CD4-positive, alpha-beta T cell treated with Interleukin-17A for 1 hour (primary cell): ENCODE measurements at places on chromosomes 3 and 15.
A peak's percentile ranks its signal among the peaks of the same experiment; 100 is the strongest.

DNA sequence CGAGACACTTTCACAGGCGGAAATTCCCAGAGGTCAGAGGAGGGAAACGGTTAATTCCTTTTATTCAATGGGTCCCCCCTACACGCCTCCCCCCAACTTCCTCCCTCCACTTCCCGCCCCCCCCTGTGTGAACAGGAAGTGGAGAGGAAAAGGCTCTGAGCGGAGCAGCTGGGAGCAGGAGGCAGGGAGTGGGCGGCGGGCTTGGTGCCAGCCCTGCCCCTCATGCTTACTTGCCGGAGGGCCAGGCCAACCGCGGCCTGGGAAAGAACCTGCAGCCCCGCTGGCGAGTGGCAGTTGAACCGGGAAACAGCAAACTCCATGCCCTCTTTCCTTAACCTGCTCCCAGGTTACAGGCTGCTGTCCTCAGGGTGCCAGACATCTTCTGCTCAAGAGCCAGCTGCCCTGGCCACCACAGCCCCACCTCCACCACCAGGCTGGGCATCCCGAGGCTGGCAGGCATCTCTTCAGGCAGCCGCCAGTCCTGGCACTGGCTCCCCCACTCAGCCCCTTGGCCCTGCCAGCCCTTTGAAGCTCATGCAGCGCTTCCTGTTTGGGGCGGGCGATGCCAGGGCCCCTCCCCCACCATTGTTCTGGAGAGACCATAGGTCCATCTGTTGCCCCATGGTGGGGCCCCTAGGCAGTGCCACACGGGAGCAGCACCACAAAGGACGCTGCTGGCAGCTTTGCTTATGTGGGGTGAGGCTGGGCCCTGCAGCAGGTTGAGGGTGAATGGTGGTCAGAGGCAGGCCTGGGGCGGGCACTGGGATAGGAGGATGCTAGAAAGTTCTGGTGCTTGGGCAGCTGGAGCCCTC is 12.9 kb downstream of the VPS18 start:
- DNase-seq = peak; percentile 73

- no peak for DNase-seq
Observed at GRCh38 chr3:195873281-195873887, 35.0 kb downstream of the TNK2 start.

DNA sequence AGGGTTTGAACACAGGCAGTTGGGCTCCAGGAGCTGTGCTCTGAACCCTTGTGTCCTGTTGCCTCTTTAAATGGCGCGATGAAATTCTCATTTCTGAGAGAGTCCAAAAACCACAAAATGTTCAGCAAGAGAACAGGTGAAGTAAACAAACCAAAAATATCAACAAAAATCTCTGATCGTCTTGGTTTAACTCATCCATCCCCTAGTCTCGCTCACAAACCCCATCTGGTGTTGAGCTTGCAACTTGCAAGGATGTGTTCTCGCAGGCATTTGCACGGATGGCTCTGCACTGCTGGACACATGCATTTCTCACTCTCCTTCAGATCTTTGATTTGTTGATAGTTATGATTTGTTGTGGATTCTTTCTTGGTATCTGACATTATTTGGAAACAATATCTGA is 31.1 kb downstream of the FAH start:
- DNase-seq = no peak

DNA sequence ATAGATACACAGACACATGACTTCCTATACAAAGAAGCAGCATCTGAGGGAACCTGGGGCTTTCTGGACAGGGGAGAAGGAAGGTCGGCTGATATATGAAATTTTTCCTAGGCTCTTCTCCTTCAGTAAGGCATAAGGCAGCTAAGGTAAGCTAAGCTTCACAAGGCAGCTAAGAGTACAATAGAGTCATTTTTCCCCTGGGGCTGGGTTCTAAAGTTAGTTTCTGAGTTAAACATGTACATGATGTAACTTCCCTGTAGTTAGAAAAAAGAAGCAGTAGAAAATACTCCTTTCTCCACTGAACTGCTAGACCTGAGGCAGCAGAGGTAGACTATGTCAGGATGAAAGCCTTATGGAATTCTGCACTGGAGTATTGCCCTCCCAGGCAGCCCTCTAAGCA is 109.6 kb downstream of the PLD1 start:
- DNase-seq = no peak

GRCh38 chr3:153103406-153103945 is 58.5 kb upstream of the RAP2B start:
- DNase-seq = no peak

GRCh38 chr3:45538641-45538986 is 55.9 kb upstream of the LIMD1 start:
- DNase-seq = no peak

DNA sequence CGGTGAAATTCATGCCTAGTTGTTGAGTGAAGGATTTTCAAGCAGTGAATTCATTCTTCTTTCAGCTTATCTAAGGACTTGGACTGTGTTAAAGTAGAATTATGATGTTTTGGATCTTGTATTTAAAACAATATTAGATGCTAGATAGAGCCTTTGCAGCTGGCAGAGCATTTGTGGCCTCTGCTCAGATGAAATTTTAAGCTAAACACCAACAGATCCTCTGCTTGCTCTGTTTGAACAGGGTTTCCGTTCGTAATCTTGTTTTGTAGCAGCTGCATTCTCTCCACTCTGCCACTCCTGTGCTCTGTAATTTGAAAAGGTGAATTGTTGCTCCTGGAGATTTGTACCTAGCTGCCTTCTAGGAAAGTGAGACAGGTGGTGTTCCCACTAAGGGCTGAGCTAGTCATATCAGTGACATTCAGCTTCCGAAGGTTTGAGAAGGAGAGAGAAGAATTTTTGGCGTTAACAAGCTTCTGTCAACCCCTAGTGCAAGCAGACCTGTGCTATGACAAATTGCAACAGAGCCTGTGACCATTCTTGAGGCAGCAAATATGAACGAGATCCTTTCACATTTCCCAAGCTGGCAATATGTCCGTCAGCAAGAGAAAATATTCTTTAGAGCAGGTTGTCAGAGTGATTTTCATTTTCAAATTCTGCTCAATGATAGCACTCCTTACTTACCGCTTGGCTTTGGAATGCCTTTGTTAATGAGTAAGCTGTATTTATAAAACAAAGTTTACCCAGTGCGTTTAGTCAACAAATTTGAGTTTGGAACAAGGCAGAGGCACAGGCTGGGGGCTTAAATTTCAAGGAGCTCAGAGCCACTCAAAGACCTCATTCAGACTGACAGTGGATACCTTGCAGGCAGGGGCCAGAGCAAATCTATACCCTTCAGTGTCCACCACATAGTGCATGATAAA is 5.3 kb downstream of the CHST2 start:
- DNase-seq = no peak

DNA sequence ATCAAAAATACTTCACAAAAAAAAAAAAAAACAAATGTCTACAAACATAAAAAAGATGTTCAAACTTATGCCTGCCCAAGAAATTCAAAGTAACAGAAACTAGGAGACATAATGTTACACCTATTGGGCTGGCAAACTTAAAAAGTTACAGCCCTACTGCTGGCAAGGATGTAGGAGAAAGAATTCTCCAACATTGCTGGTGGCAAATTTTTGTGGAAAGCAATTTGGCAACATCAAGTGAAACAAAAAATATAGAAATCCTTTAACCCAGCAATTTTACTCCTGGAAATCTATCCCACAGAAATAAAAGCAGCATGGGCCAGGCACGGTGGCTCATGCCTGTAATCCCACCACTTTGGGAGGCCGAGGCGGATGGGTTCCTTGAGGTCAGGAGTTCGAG is 73.2 kb downstream of the STAG1 start:
- DNase-seq = no peak

- no peak for DNase-seq
Observed at GRCh38 chr3:29242296-29242695, 38.6 kb upstream of the RBMS3 start.

GRCh38 chr15:28006116-28006905 is 92.8 kb downstream of the OCA2 start:
- DNase-seq = no peak

DNA sequence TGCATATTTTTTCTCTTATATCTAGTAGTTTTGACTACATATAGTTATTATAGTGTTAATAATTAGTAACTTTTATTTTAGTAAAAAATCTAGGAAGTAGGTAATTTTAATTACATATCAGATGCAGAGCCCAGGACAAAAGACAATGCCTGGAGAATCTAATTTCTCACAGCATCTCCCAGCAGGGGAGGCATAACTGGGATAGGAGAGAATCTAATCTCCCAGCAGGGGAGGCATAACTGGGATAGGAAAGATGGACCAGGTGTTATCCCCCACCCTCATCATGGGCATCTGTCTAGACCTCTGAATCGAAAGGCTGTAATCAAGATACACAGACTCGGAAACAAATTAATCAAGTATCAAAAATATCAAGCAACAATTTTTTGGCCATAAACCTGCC is 58.2 kb downstream of the OSTN start:
- no peak for DNase-seq

DNA sequence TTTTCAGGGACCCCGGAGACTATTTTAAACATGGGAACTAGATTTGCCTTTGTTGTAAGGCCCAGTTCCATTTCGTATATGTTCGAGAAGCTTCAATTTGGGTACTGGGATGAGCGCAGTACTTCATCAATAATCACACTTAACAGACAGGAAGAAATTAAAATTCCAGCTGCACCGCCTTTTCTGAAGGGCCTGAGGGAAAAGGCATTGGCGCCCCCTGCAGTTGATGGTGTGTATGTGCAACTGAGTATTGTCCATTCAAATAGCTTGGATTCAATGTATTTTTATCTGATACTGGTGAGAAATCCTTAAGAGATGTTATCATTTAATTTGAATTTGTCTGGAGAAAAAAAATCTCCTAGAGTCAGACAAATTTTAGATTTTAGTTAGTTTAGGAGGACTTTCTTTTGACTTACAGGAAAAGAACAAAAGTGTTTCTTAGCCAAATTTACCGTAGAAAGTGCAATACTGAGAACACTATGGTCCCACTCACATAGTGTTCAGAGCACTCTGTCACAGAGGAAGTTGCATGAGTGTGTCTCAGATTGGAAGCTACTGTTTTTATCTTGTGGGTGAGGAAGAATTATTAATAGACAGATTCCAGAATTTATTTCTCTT is 5.4 kb upstream of the ALDH1A2 start:
- DNase-seq = peak; percentile 26

DNA sequence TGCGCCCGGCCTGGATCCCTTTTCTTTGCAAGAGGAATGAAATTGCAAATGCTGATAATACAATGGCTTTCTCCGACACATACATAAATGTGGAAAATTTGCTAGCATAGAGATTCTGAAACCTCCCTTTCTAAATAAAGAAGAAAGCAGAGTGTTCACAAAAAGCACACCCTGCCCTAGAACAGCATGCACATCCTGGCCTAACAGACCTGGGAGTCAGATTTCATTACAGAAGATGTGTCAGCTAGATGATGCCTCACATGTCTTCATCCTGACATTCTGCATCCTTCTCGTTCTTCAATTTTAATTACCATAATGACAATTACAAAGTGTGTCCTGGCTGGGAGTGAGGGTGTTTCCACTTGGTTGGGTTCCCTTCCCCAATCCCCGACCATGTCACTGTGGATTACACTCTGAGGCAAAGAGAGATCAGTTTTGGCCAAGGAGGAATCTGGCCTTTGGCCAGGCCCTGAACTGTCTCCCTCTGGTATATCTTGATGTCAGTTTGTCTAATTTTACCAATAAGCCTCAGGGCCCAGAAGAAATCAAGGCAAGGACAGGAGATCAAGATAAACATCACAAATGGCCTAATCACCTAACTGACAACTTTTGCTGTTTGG is 104.9 kb upstream of the SPATA12 start:
- no peak for DNase-seq

DNA sequence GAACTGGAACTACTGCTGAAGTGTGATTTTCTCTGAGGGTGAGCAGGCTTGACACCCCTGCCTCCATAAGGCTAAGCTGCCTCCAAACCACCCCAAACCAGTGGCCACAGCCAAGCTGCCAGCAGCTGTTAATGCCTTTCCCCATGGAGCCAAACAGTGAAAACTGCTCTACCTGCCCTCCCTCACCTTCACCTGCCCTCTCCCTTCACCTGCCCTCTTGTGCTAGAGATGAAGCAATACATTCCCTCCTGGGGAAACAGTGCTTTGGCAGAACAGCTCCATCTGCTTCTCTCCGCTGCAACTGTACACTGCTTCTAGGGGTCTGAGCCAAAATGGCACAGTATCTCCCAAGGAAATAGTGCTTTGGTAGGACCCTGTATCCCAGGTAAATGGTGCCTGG is 374.1 kb downstream of the FHIT start:
- no peak for DNase-seq

- no peak for DNase-seq
Observed at GRCh38 chr3:29324180-29324651, 43.3 kb downstream of the RBMS3 start.

DNA sequence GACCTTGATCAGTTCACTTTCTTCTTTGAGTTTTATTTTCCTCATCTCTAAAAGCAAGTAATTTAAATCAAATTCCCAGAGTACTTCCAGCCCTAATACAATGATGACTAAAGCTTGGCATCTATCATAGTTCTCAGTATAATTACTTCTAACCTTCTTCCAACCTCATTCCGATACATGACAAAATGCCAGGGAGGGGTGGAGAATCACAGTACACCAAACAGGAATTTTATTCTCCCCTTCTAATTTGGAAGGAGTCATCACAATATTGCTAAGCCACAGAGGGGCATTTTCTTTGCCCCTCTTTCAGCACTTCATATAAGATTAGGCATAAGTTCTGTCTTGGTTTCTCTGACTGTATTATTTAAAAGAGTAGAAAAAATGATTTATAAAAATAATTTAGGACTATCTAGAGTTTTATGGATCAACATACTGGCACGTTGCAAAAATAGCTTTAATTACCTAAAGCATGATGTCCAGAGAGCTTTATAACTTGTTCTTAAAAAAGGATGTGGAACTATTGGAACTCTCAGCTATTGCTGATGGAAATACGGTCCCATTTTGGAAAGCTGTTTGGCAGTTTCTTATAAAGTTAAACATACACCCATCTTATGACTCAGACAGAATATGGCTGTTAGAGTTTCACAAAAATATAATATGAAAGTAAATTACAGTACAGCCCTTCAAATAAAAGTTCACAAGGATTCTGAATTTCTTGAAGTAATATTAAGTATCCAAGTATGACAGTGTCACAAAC is 86.9 kb upstream of the UBE2E2 start:
- no peak for DNase-seq

GRCh38 chr3:43707266-43707665 is 16.5 kb downstream of the ABHD5 start:
- DNase-seq = no peak

DNA sequence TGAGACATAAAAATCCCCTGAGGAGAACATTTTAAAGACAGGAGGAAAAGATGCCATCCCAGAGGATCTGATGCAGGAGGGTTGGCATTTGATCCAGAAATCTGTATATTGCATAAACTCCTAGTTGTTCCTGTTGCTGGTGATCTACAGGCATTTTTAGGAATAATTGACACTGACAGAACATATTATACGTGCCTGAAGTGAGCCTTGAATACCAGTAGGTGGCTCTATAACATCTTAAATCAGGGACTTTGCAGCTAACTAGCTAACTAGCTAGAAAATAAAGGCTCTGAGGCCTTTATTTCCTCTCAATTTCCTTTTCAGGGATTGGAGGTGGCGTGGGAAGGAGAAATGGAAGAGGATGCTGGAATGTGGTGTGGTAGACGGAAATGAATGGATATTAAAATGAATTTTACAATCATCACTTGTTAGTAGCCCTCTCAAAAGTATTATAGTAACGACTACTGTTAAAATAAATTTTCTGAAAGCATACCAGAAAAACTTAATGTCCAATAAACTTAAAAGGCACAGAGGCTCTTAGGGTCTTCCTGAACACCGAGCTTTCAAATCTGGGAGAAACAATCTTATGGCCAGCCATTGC is 73.8 kb upstream of the ZBED2 start:
- peak; percentile 69 for DNase-seq
